ENCODE measurements at places on chromosomes 5 and 9. TPM values are rescaled to one million over a fixed set of nuclear protein-coding genes. Genes with fewer than 3 reads are reported as not detected.

TMEM252 gene
- not detected for total RNA-seq

SLC34A1 gene
- total RNA-seq = not detected

TMEM174 gene
- not detected for total RNA-seq

PTGS1 gene
- 16.3 TPM for total RNA-seq

SEC24A gene
- total RNA-seq = 26.7 TPM

TXNDC8 gene
- not detected for total RNA-seq

GRCh38 chr9:135887585-135888050 is 19.7 kb downstream of the CAMSAP1 start:
- H3K4me3 ChIP-seq = no peak overlapping the region
- DNase-seq = no peak
- H3K27ac ChIP-seq = no peak overlapping the region
- H3K36me3 ChIP-seq = no peaks in the 10 kb centered on the region

DNA sequence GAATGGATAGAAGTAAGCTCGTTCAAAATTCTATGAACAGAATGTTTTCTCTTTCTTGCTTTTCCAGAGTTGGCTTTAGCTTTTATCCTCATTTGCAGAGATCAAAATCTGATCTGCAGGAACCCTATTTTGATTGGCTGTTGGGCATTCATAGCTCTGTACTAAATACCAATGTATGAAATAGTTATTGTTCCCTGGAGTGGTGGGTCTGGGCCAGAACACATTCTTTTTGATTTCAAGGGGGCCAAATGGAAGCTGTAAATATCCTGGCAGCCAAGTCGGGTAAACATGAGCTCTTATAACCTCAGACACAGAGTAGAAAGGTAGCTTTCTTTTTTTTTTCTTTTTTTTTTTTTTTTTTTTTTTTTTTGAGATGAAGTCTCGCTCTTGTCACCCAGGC is 241.5 kb downstream of the PDZD2 start:
- no peak for DNase-seq
- no peaks in the 10 kb centered on the region for H3K4me1 ChIP-seq
- H3K27ac ChIP-seq = no peak overlapping the region
- no peak overlapping the region for H3K4me3 ChIP-seq

- no peaks in the 10 kb centered on the region for H3K4me1 ChIP-seq
- H3K36me3 ChIP-seq = no peaks in the 10 kb centered on the region
- H3K27ac ChIP-seq = no peak overlapping the region
- no peak for DNase-seq
Measured at GRCh38 chr9:130741831-130742449, 48.4 kb downstream of the EXOSC2 start.

GRCh38 chr9:120410925-120411501 is 169.0 kb downstream of the CDK5RAP2 start:
- no peaks in the 10 kb centered on the region for H3K27me3 ChIP-seq
- H3K4me3 ChIP-seq = no peak overlapping the region
- no peaks in the 10 kb centered on the region for H3K4me1 ChIP-seq
- H3K36me3 ChIP-seq = peaks cover 73% of the 10 kb centered on the region

GRCh38 chr9:138095813-138096518 is 218.4 kb downstream of the CACNA1B start:
- no peaks in the 10 kb centered on the region for H3K27me3 ChIP-seq
- no peak overlapping the region for H3K27ac ChIP-seq
- H3K36me3 ChIP-seq = no peaks in the 10 kb centered on the region
- DNase-seq = no peak

- no peaks in the 10 kb centered on the region for H3K27me3 ChIP-seq
- DNase-seq = no peak
- no peaks in the 10 kb centered on the region for H3K4me1 ChIP-seq
- H3K4me3 ChIP-seq = no peak overlapping the region
Measured at GRCh38 chr5:109942646-109943045, 252.9 kb downstream of the MAN2A1 start.

DNA sequence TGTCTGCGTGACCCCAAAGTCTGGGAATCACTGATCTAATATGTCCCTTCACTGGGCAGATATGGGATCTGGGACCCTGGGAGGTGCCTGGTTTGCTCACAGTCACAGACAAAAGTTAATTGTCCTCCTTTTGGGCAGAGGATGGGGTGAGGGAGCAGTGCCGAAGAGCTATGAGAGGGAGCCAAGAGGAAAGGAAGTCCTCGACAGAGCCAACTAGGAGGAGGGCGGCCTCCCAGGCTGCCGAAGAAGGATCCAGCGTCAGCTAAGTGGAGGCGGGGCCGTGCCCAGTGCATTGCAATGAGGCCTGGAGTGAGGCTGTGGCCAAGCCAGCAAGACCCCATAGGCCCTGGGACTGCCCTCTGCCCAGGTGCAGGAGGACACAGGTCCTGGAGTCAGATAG is 11.4 kb downstream of the AIF1L start:
- no peaks in the 10 kb centered on the region for H3K4me1 ChIP-seq
- no peak for DNase-seq
- H3K36me3 ChIP-seq = no peaks in the 10 kb centered on the region
- H3K4me3 ChIP-seq = no peak overlapping the region
- no peaks in the 10 kb centered on the region for H3K27me3 ChIP-seq
- no peak overlapping the region for H3K27ac ChIP-seq

All from left lung (tissue), 14 donors.